Umbilical cord (tissue), 2 donors: ENCODE measurements at places on chromosomes 5 and 9. TPM values are rescaled to one million over a fixed set of nuclear protein-coding genes. Genes with fewer than 3 reads are reported as not detected.
A peak's percentile ranks its signal among the peaks of the same experiment; 100 is the strongest.

The MARVELD2 gene
- 3.9 TPM for total RNA-seq

The IL11RA gene
- 53.2 TPM for total RNA-seq

The PPP3R2 gene
- total RNA-seq, result 3.6 TPM

The OBP2B gene
- not detected for total RNA-seq

The GRXCR2 gene
- not detected for total RNA-seq

The C1QTNF2 gene
- total RNA-seq, result not detected

GRCh38 chr5:125890511-125890931 is 532.7 kb upstream of the GRAMD2B start:
- peak; percentile 78 for DNase-seq

GRCh38 chr5:168892618-168893186 is 313.5 kb upstream of the PANK3 start:
- DNase-seq, result no peak

GRCh38 chr5:172410160-172410559 is 44.2 kb downstream of the SH3PXD2B start:
- peak; percentile 26 for DNase-seq

- no peak for DNase-seq
These were observed 7.5 kb downstream of the UNC5A start for GRCh38 chr5:176817841-176818377.

- DNase-seq, result no peak
These were observed 429 bp upstream of the ARL10 start for GRCh38 chr5:176364765-176365350.

DNA sequence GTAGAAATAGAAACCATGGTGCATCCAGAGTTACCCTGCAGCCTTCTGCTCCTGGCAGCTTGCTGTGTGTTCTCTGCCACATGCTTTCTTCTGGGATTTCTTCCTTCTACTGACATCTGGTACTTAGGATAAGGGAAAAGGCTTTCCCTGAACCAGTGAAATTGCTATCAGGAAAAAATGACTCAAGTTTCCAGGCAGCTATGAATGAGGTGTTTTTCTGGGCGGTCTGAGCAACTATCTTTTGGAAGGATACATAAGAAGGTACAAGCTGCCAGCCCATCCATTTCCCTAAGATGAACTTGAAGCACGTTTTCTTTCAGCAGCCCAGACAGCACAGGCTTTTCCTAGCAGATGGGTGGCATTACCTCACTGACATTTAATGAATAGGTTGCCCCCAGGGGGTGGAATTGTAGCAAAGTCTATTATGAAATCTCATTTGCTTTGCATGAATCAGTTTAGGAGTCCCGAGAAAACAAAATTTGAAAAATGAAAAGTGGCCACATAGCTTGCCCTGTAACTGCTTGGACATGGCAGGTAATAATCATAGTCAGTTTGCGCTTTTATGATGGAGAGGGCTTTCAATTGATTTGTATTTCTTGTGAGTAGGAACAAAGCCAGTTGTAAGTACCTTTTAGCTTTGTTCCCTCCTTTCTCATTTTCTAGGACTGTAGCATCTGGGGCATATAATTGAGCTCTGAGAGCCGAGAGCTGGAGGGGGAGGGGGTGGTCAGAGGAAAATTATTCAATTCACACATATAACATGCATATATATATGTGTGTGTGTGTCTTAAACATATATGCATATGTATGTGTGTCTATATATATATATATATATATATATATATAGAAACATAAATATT is 108.5 kb downstream of the C9orf152 start:
- DNase-seq, result peak; percentile 90

DNA sequence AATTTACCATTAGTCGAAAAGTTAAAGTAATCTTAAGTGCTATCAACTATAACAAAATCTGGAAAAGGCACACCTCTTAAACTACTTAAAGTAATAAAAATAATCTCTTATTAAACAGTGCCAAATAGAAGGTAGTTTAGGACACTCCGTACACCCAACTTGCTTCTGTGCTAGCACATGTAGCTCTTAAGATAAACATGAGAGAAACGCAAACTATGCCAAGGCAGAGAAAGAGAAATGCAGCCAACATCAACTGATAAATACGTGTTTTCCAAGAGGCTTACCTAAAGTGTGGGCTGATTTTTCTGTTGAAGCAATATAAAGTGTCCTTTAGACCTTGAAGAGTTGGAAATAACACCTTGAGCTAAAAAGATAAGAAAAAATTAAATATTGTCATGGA is 480.6 kb upstream of the DAB2 start:
- DNase-seq, result no peak

DNA sequence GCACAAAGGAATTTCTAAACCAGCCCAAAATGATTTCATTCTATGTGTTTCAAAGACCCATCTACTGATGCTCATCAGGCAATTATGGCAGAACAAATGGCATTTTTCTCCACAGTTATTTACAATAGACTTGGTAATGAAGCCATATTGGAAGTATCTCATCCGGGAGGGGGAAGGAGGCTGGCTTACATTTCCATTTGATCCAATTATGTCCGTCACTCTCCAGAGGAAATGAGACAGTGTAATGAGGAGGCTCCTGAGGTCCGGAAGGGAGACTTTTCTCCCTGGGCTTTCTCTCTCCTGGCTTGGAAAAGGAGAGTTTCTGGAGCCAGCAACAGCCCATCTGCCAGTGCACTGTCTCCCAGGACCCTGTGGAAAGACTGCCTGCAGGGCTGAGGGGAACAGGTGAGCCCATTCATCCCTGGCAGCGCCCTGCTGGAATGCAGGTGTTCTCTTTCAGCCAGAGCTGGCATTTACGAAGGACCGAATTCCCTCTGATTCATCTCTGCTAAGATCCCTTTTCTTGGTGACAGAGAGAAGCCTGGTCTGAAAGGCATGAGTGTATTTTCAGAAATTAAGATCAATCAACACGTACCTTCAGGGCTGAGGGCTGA is 54.9 kb upstream of the SAP30L start:
- DNase-seq, result no peak

DNA sequence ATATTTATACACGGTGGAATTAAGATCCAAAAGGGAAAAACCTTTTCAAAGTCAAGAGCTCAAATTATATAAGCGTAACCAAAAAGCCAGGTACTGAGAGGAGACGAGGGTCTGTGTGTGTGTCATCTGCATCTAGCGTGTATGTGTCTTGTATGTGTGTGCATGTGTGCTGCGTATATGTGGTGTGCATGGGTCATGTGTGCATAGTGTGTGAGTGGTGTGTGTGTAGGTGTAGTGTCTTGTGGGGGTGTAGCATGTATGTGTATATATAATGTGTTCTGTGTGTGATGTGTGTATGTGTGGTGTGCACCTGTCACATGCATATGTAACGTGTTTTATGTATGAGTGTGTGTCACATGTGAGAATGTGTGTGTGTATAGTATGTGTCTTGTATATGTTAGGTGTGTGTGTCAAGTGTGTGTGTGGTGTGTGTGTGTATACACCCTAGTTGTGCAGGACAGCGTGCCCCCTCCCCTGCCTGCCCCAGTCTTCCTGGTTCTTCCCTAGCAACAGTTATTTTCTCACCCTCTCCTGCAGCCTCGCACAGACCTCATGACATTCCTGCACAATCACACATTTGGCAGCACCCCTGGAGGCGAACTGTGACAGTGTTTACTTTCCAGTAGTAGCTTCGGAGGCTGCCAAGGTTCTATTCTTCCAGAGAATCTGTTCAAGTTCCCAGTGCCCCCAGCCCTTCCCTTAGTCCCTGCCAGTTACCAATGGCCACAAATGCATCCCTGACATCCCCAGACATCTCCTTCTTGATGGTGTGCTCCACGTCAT is 27.1 kb upstream of the TNIP1 start:
- no peak for DNase-seq
